ENCODE measurements at places on chromosomes 16 and 17.
A peak's percentile ranks its signal among the peaks of the same experiment; 100 is the strongest.

GRCh38 chr17:36791942-36792475, 145.3 kb upstream of the LHX1 start:
- no peak for DNase-seq

DNA sequence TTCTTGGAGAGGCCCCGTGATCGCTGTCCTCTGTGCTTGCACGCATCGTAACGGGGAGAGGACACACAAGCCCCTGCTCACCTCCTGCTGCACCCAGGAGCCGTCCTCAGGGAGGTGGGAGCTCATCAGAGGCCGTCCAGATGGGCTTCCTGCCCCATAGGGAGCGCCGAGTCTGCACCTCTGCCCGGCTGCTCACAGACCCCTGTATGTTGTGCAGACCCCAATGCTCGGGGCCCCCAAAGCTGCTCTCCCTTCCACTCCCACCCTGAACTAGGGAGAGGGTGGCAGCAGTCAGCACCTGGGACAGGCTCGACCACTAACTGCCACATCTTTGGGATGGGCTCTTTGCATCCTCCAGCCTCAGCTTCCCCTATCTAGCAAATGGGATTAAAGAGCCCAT, 4.4 kb upstream of the ZNF469 start:
- no peak for DNase-seq

DNA sequence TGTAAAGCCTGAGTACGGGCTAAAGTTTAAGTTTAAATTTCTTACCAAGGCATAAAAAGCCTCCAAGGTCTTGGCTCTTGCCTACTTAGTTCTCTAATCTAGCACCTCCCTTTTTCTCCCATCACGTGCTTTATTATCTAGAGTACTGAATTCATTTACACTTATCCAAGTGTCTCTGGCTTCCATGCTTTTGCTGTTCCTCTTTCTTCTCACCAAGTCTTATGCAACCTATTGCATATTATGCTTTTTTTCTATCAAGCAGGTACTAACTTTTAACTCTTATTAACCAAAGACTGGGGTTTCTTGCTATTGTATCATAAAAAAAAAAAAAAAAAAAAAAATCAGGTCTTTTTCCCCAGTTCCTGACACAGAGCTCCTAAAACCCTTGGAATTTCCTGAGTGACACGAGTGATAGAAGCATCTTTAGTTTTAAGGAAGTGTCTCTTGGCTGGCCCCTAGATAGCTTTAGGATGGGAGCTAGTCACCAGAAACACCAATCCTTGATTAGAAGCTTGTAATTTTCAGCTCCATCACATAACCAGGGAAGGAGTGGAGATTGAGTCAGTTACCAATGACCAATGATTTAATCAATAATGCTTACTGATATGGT, 44.9 kb downstream of the SSH2 start:
- no peak for DNase-seq

DNA sequence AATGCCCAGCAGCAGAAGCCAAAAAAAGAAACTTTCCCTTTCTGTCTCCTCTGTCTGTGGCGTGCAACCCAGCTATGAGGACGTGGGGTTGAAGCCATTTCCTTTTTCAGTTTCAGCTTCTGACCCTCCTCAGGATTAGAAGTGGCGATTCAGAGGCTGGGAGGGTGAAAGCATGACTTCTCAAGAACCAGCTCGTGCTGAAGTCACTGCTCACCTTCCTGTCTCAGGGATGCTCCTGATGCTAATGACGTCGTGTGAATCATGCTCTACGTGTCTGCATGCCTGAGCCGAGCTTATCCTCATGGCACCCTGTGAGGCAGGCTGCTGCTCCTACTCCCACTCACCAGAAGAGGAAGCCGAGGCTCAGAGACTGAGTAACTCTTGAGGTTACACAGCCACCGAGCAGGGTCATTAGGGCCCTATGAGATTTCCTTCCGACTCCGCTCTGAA, 5.7 kb upstream of the LPO start:
- no peak for DNase-seq

DNA sequence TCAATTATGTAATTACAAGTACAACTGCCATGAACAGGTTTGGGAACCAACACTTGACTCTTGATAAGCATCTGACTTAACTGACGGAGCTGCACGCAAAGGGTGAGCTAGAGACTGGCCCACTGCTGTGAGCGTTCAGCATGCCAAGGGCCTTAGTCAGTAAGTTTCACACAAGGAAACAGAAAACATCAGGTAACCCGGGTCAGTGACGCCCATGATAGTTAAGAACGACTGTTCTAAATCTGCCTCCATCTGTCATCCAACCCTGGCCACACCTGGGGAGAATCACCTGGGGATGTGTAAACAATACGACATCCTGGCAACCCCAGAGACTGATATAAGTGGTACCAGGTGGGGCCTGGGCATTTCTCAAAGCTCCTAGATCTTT, 12.3 kb downstream of the SMIM5 start:
- no peak for DNase-seq

DNA sequence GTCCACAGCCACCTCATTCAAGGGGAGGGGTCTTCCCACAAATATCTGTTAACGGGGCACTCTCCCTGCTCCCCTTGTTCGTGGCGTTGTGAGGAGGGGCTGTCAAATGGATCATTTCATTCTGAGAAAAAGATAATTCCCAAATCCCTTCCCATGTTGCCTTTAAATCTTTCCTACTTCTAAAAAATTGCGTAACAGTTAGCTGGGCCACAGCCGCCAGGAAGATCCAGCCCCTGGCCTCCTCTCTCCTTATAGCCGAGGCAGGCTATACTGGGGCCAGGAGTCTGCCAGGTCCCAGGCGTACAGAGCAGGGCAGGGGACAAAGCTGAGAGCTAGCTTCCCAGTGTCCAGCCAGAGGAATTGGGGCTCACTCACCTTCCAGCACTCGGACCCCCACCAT, 430 bp downstream of the C16orf89 start:
- DNase-seq, result no peak

DNA sequence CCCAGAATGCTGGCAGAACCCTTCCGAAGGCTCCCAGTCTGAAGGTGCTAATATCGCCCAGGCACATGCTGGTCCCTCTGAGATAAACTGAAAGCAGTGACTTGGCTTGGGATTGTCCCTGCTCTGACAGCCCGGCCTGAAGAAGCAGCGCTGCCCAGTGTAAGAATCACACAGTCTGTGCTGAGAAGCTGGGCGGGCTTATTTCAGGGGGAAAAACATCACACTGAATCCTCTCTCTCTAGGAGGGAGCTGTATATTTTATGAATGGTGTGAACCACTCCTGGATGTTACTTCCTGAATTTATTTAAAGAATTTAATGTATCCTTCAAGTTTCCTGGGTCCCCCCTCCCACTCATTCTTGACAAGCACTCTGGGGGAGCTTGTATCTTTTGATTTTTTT, 36.3 kb downstream of the GAS7 start:
- no peak for DNase-seq

- DNase-seq, result no peak
These were observed 423.9 kb downstream of the UTP18 start for GRCh38 chr17:51684214-51684613.

DNA sequence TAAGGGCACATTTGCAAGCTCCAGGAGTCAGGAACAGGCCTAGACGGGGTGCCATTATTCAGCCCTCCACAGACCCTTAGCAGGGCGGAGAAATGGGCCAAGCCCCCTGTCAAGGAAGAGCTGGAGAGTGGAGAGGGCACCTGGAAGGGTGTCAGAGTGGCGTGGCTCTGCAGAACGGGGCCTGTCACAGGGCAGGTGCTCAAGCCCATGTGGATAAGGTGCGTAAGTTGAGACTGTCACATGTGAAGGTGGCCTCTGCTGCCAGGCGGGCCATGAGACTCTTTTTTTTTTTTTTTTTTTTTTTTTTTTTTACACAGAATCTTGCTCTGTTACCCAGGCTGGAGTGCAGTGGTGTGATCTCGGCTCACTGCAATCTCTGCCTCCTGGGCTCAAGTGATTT, 12.0 kb upstream of the CRISPLD2 start:
- no peak for DNase-seq

- DNase-seq, result no peak
These were observed 2.7 kb downstream of the PRSS53 start for GRCh38 chr16:31085873-31086628.

- DNase-seq, result peak; percentile 23
These were observed 36.2 kb downstream of the MPHOSPH6 start for GRCh38 chr16:82133798-82134197.

- no peak for DNase-seq
These were observed 92.2 kb upstream of the MPHOSPH6 start for GRCh38 chr16:82262244-82262643.

DNA sequence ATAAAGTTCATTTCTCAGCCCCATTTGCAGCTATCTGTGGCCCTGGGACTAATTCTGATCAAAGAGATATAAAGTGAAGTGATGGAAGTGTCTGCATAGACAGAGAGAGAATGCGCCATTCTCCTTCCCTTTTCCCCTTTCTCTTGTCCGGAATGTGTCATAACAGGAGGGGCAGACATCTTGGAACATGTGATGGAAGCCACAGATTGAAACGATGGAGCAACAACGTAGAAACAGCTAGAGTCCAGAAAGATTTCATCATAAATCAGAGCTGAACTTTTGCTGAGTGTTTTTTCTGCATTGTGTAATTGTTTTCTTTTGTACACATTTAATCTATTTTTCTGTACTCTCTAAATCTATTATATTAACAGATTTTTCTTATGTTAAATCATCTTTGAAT, 11.3 kb downstream of the ASGR1 start:
- DNase-seq, result no peak

DNA sequence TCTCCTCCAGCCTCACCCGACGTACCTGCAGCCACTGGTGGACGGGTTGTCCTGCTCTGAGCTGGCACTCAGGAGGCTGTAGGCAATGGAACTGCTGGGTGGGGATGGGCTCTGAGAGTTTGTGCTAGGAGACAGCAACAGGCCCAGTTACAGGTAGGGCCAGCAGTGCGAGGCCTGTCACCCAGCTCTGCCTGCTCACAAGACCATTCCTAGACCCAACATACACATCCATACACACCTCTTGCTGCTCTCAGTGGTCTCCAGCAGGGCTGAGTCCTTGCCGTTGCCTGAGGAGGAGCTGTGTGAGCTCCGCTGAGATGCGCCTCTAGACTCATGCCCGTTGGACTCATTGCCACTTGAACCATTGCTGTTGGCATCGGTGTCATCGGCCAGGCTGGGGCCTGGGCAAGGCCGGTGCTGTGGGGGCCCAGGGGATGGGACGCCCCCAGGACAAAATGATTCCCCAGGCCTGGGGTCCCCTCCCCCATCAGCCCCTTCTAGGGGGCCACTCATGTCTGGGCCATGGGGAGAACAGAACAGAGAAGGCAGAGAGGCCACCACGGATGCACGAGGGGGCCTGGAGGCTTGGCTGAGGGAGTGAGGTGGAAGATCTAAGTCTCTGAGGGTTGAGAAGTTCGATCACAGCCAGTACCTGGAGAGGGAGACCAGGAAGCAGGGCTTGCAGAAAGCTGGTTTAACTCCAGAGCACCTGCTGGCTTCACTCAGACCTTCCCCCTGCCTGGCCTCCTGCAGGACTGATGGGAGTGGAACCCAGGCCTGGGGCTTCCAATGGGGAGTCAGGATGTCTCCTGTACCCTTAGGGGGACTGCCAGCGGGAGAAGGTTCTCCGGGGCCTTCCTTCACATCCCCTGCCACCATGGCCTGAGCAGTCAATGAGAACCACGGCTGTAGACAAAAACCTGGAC, 1.7 kb downstream of the PER1 start:
- DNase-seq, result no peak

DNA sequence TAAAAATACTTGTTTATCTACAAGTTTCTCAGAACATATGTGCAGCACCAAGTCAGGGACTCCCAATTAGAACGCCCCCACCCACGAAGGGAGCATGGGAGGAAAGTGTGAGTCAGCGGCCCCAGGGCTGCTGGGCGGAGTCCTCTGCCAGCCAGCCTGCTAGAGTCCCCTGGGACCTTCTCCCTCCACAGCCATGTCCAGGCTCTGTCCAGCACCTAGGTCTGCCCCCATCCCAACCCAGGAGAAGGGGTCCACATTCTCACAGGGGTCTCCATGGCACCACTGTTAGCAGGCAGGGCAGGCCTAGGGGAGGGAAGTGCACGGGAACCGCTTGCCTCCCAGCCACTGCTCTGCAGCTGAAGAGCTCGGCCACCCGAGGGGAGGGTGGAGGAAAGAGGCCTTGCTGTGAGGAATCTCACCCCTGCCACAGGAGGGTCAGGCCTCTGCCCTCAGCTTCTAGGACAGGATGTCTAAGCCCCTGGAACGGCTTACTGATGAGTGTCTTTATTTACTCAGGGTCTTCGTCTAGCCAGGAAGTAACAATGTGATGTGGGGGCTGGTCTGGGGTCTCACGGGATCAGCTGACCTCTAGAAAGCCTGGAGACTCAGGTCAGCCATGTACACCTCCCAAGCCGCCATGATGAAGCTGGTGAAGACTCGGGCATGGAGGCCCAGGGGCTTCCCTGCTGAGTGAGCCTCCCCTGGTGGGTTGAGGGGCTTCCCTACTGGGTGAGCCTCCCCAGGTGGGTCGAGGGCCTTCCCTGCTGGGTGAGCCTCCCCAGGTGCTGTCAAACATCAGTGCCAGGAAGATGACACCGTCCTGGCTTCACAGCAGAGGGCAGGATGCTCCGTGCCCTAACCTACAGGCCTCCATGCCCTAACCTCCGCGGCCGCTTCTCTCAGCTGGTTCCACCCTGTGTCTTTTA, 190.3 kb downstream of the RBFOX3 start:
- DNase-seq, result peak; percentile 71

GRCh38 chr16:84042308-84042878, at the start of gene SLC38A8:
Gene SLC38A8 (minus strand): TSS chr16:84042795. CDS start chr16:84042157, 638 bp downstream.
- DNase-seq, result no peak

DNA sequence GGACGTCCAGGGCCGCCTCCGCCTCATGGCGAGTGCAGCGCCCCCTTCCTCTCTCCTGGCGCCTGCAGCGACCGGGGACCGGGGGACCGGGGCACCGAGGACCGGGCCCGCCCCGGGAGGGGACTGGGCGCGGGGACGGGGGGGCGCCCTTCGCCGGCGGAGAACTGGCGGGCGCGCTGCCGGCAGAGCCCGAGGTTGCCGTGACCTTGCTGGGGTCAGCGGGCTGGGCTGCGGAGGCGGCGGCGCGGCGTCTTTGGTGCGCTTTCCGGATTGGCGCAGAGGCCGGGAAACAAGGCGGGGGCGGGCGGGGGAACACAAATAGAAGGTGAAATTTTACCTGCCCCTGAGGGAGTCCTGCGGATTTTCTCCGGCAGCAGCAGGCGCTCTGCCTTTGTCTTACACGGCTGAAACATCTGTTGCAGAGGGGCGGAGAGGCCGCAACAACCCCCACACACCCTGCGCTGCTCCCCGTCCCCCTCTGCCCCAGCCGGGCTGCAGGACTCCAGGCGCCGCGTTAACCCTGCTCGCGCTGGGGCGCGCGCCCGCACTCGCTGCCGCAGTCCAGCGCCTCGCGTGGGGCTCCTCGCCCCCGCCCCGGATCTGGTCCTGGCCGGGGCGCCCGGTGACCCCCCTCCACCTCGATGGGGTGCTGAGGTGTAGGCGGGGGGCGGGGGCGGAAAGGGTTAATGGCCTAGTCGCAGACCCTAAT, 53.5 kb downstream of the SREBF1 start:
- DNase-seq, result peak; percentile 71

- DNase-seq, result no peak
These were observed 11.5 kb downstream of the RPGRIP1L start for GRCh38 chr16:53692146-53692545.
